ENCODE measurements at places on chromosomes 4 and X. TPM values are rescaled to one million over a fixed set of nuclear protein-coding genes. Genes with fewer than 3 reads are reported as not detected.

Gene EDNRA
- 2.9 TPM for total RNA-seq

DNA sequence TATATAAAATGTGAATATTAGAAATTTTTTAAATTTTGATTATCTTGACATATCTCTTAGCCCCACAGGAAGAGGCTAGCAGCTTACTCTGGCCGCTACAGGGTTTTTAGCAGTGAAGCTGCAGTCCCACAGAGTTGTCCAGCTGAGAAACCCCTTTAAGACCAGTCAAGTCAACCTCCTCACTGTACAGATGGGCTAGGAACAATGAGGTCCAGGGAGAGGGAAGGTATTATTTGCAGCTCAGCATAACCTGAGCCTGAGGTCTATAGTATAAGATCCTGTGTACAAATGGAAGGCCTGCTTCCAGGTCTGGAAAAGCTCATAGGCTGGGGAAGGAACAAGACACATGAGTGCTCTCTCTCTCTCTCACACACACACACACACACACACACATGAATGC, 1.8 kb downstream of the VSIG4 start:
- no peak for DNase-seq

DNA sequence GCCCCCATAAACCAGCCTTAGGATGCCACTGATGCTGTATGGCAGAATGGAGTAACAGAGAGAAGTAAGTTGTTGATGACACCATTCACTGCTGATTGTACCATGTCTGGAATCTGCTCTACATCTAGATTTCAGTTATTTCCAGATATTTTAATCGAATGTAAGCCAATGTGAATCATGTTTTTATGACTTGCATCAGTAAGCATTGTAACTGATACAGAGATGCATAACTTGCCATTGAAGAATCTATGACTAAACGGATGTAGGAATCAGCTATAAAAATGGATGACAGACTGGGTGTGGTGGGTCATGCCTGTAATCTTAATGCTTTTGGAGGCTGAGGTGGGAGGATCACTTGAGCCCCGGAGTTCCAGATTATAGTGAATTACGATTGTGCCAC, 161.0 kb upstream of the GATB start:
- no peak for DNase-seq

DNA sequence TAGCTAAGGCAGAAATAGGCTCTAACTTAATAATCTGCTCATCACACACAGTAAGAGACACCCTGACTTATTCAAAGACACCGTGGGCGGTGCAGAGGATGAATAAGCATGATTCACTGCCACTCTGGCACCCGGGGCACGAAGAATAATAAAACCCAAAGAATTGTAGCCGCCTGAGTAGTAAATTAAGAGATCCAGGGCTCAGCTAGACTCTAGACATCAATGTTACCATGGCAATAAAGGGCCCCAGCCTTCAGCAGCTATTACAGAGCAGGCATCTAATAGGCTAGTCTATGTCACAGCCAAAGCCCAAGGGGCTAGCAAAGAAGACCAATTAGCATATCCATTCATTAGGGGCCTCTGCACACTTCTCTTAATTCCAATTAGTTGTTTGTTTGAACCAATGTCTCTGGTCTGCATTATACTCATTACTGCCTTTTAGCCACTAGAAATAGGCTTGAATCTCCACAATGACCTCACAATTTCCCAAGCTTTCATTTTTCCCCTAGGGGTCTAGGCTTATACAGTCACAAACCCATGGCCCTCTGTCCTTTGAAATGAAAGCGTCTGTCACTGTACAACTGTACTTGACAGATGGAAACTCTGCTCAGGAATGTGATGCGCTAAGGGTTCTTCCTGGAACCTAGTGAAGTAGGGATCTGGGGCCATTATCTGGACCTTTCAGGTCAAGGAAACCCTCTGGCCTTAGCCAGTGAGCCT, 3.0 kb upstream of the ATP1B4 start:
- DNase-seq, result peak; percentile 19

GRCh38 chrX:112678831-112679230, 907 bp downstream of the LHFPL1 start:
- DNase-seq, result no peak

GRCh38 chrX:12824944-12825343, 33.7 kb downstream of the PRPS2 start:
- peak; percentile 54 for DNase-seq

DNA sequence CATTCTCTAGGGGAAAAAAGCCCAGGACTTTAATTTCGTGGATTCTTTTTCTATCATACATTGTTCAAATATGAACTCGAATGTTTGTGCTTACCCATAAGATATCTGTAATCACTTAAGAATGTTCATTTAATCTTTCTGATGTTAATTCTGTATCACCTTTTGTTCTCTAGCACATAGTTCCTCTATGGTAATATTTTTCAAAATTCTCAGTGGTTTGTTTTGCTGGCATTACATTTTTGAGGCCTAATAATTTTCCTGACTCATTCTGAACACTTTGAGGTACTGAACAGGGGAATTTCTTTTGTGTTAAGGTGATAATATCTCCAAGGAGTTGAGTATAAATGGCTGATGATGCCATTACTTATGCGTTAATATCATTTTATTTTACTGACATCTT, 490.7 kb upstream of the PITX2 start:
- DNase-seq, result no peak

DNA sequence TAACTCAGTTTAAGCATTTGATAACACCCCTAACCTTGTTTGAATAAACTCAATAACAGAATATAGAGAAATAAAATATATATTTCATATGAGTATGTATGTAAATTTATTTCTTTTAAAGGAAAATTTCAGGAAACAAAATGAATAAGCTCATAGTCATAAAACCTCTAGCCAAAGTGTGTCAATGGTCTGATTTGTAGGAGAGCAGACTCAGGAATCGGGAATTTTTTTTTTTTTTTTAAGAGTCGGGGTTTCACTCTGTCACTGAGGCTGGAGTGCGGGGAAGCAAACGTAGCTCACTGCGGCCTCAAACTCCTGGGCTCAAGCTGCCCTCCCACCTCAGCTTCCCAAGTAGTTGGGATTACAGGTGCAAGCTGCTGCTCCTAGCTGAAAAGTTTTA, 2.4 kb downstream of the PKD2 start:
- DNase-seq, result no peak

- DNase-seq, result no peak
These were observed 33.4 kb upstream of the MSMO1 start for GRCh38 chr4:165293927-165294649.

Gene FAM13A
- 15.2 TPM for total RNA-seq

GRCh38 chr4:83677656-83678055, 141.7 kb downstream of the GPAT3 start:
- no peak for DNase-seq

Gene TGIF2LX
- not detected for total RNA-seq

- DNase-seq, result no peak
These were observed 674.3 kb upstream of the AMOT start for GRCh38 chrX:113514906-113515305.

- DNase-seq, result no peak
These were observed 708.4 kb upstream of the FRG1 start for GRCh38 chr4:189232274-189232673.

DNA sequence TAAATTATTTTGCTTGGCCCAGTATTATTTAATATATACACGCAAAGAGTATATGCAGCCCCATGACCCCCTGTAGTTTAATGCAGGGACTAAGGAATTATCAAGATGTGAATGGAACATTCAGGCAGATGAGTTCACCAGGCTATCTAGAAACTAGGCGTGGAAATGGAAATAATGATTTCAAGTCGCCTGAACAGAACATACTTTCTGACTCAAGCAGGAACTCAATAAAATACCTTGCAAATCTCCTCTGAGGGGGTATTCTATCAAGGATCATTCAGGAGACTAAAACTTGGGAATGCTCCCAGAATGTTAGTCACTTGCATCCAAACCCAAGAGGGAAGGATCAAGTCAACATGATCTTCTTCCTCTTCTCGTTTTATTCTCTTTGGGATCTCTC, 59.6 kb upstream of the RASSF6 start:
- DNase-seq, result no peak

Gene EXOSC9
- total RNA-seq, result 93.3 TPM

Gene CT45A1
- not detected for total RNA-seq

Gene S100P
- not detected for total RNA-seq

Gene ADAMTS3
- total RNA-seq, result 0.81 TPM

GRCh38 chrX:96181605-96182004, 503.0 kb upstream of the DIAPH2 start:
- DNase-seq, result no peak

Gene LRIT3
- not detected for total RNA-seq

DNA sequence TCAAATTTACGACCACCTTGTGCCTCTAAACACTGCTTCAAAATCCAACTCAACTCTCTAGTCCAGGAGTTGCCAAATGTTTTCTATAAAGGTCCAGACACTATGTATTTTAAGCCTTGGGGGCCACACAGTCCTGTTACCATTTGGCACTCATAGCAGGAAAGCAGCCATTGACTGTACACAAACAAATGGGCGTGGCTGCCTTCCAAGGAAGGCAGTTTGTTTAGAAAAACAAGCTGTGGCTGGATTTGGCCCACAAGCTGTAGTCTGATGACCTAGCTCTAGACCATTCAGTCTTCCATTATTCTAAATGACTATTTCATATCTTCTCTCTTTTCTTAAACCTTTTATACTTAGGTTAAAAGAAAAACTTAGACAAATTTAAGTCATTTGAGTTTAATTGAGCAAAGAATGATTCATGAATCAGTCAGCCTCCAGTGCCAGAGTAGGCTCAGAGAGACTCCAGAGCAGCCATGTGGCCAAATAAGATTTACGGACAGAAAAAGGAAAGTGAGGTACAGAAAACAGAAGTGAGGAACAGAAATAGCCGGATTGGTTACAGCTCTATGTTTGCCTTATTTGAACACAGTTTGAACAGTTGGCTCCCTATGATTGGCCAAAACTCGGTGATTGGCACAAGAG, 825.8 kb upstream of the LCORL start:
- no peak for DNase-seq

DNA sequence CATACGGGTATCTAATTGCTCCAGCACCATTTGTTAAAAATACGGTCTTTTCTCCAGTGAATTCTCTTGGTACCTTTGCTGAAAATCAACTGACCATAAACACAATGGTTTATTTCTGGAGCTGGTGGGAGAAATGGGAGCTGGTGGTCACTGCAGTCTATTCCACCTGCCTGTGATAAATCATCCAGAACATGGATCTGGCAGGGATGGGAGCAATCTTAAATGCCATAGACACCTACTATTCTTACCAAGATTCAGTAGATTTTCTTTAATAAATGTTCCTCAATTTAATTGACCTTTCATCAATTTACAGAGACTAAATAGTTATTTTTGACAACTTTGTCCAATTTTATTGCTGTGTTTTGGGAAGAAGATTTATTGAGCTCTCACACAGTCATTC, 68.1 kb downstream of the SLC9A7 start:
- no peak for DNase-seq

All from SJSA1 (cell line).